ENCODE measurements at places on chromosomes 5 and 9.

GRCh38 chr5:108418197-108418596 lies 36.3 kb upstream of the FBXL17 start:
- DNase-seq = no peak

DNA sequence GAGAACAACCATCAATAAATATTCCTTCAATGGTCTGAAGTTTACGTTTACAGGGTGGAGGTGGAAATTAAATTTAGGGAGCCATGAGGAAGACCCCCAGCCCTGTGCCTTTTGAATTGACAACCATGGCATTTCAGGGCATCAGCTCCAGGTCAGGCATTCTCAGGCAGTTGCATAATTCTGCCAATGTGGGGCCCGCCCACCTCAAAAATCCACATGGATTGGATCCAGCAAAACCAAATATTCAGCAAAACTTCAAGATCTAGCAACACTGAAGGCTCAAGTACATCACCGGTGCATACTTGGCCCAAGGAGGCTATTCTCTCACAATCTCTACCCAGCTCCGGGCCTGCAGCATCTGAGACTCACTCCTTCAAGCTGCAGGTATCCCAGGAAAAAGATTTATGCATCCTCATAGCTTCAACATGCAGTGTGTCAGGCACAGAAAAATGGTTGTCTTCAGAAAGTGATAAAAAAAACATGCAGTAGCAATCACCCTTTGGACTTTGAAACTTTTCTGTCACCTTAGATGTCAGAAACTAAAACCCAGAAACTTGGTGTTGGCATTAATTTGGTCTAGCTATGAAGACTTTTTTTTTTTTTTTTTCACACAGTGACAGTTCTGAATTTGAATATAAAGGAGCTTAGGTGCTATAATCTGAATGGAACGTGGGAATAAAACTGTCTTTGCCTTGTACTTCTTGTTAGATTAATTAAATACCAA lies 21.4 kb upstream of the ANXA2R start:
- no peak for DNase-seq

DNA sequence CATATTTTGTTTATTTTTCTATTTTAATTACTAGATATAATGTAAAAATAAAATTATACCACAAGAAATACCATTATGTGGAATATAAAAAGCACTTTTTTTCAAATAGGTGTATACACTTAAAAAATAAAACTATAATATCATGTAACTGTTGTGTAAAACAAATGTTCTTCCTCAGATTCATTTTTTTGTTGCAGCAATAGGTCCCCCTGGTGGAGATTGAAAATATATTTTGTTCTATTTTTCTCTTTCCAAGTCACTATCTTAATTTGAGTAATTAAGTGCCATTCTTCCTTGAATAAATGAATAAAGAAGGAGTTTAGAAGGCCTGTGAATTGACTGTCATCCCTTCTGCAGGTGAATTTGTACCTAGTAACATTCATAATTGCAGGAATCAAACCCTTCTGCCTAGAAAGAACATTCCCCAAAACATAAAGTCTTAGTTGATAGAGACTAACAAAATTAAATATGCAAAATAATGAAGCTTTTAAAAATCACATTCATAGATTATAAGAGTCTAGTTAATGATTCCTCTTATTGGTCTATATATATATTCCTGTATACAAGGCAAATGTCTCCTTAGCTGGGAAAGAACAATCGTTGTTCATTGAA lies 23.4 kb downstream of the CETN3 start:
- DNase-seq = no peak

DNA sequence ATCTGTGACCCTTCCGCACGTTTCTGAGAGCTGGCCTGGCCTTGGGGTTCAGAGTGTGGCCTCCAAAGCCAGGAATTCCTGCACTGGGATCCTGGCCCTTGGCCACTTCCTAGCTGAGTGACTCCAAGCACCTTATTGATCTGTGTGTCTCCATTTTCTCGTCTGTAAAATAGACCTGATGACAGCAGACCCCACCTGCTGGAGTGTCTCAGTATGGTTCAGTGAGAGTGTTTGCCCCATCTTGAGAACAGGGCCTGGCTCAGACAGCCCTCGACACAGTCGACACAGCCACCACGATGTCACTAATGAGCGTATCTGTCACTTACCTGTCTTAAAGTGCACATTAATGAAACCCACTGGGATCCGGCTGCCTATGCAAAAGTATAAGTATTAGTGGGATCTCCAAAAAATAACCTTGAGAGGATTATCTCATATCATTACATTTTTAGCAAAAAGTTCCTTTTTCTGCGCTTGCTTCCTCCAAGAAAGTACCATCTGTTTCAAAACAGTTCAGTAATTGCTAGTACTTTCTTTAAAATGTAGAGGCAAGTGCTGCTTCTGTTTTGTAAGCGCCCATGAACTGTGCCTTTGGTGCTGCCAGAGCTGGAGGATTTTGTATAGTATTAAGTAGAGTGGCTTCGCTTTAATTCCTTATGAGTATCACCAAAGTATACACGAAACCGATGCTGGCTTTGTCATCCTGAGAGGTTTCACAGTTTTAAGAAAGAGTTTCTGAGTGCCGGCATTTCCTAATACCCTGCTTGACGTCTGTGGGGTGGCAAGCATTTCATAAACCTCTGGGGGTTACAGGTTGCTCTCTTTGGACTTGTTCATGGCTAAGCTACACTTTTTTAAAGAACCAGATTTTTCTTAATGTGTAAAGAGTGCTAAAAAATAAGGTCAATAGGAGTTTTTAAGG lies 31.7 kb downstream of the UBE2QL1 start:
- no peak for DNase-seq

GRCh38 chr9:134377976-134378375 lies 51.7 kb downstream of the RXRA start:
- DNase-seq = no peak

DNA sequence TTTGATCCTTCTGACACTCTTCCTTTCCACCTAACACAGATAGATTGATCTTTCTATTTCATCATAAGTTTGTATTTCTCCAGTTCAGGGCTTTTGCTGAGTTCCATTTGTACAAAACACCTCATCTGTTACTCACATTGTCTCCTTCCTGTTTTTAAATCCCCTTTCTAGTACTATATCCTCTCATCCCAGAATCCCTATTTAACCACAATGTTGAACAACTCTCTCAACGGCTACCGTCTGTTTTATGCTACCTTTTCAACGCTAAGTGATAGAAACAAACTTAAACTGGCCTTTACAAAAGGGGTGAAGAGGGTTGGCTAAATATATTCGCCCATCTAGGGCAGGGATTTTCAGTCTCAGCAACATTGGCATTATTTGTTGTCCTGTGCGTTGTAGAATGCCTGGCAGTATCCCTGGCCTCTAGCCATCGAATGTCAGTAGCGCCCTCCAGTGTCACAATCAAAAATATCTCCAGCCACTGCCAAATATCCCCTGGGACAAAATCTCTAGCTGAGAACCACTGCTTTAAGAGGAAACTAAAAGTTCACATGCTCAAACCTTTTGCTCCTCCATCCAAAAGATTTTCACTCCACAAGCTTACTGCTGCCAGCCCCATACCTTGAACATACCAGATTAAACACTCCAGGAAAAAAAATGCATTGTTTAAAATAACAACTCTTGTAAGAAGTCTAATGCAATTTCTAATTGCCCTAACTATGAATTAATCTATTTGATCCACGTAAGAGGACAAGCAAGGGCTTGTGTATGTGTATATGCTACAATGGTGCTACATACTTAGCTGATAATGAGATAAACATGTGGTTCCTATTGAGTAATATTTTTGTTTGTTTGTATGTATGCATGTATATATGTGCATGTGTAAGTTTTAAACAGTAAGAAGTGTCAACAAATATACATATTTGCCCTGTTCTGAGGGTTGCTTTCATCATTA lies 344.0 kb downstream of the PTPRD start:
- no peak for DNase-seq

- DNase-seq = no peak
Observed at GRCh38 chr5:980966-981365, 27.6 kb upstream of the NKD2 start.

GRCh38 chr9:116904165-116904564 lies 217.1 kb downstream of the TRIM32 start:
- DNase-seq = no peak

GRCh38 chr9:77738932-77739331 lies 90.8 kb upstream of the GNA14 start:
- no peak for DNase-seq

GRCh38 chr9:37692622-37693221 lies 42.0 kb downstream of the FRMPD1 start:
- no peak for DNase-seq

GRCh38 chr5:130985776-130986175 lies 179.3 kb downstream of the HINT1 start:
- no peak for DNase-seq

- no peak for DNase-seq
Observed at GRCh38 chr5:143635146-143635752, 176.7 kb upstream of the HMHB1 start.

- no peak for DNase-seq
Observed at GRCh38 chr5:87686975-87687374, 274.2 kb upstream of the CCNH start.

DNA sequence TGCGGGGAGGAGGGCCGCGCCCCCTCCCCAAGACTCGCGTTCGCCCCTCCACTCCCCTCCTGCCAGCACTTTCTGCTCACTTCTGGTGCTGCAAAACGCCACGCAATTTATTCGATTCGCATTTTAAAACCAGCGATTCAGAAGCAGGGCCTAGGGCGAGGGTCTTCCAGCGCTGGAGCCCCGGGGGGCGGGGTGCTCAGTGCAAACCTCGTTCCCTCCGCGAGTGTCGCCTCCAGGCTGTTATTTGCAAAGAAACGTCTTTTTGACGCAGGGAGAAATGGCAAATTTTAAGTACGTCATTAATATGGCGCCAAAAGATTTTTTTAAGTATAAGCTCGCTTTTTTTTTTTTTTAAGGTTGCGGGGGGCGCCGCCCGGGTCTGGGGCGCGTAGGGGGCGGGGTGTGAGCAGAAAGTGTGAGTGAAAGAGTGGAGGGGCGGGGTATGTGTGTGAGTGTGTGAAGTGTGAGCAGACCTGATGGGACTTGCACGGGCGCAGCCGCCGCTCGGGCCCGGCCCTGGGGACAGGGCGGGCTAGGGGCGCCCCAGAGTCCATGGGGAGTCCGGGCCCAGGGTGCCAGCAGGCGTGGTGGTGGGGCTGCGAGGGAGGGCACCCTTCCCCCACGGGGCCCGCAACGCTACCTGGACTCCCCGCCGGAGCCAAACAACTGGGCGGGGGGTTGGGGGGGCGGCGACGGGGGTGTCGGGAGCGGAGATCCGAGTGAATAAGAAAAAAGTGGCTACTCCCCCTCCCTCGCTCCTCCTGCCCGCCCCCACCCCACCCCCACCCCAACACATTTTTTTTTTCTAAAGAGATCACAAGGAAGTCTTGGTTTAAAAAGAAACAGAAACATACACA lies at the start of gene JADE2:
Gene JADE2 (plus strand): TSS at position 845 of the 857 bp plus-strand sequence. CDS start 10,188 bp downstream, outside the sequence.
- peak; percentile 60 for DNase-seq

GRCh38 chr5:113212244-113212920 lies 222.4 kb downstream of the TSSK1B start:
- no peak for DNase-seq

- no peak for DNase-seq
Observed at GRCh38 chr5:173093606-173094005, 37.5 kb downstream of the CREBRF start.

DNA sequence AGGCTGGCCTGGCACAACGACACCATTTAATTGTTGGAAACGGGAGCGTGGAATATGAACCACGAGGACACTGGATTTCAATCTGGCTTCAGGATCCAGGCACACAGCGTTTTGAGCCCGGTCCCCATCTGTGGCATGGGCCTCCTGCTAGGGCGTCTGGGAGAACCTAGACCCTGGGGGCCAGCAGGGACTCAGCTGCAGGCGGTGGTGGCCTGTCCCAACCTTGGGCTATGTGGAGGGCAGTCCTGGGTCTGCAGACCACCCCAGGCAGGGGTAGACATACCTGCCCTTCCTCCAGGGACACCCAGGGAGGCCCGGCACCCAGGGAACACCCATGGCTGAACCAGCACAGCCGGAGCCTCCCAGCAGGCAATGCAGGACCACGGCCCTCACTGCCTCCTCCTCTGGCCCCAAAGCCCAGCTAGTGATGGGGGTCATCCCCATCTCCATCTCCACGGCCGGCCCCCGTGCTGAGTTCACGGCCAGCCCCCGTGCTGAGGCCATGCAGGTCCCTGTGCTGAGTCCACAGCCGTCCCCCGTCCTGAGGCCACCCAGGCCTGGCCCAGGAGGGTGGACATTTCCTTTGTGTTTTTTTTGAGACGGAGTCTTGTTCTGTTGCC lies 18.5 kb upstream of the UBAC1 start:
- DNase-seq = no peak

DNA sequence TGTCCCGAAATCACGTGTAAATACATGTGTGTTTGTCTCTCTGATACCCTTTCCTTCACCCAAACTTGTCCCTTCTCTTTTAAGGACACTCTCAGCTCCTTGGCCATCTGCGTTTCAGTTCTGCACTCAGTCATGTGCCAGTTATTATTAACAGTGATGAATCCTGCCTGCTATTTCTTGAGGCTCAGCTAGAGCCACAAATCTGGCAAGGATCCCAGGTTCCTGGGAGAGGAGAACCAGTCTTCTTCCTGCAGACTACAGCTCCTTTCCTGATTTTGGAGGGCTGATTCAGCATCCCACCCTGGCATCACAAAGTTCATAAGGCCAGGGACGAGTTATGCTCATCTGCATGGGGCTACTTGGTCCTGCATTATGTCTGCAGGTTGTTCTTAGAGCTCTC lies 5.6 kb downstream of the MAMDC2 start:
- DNase-seq = no peak

DNA sequence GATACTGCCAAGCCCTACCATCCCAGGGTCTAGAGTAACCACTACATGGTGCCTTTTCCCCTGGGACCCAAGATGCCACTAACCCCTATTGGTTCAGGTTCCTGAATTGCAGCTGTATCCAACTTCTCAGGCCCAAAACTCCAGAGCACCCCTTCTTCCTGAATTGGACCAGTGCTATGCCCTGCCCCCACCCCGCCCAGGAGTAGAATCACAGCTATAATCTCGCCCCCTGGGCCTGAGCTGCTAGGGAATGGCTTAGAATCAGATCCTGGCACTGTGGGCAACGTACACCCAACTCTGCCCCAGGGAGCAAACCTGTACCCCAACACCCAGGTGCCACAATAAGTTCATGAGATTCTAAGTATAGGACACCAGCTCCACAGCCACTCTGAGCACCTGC lies 206.3 kb downstream of the CACNA1B start:
- no peak for DNase-seq

GRCh38 chr5:87195616-87196015 lies 72.1 kb upstream of the RASA1 start:
- DNase-seq = no peak

DNA sequence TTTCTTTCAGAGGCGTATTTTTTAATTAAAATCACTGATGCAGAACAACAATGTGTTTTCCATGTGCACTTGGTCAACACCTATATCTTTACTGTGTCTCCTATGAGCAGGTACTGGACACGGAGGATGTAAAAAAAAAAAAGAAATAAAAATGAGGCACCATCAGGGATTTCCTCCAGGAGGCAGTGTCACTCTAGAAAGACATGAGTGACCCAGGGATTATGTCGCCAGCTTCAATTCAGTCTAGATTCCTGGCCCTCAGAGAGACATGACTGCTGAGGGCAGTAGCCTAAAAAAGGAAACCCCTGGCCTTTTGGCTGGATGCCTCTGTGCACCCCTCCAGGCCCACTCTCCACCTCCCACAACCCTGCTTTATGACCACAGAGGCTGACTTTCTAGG lies 18.3 kb upstream of the IL33 start:
- no peak for DNase-seq

GRCh38 chr5:3187771-3188425 lies 407.7 kb upstream of the IRX1 start:
- no peak for DNase-seq

- DNase-seq = no peak
Observed at GRCh38 chr5:56247592-56247991, 14.5 kb upstream of the ANKRD55 start.

GRCh38 chr9:34070606-34071324 lies 22.1 kb upstream of the UBAP2 start:
- no peak for DNase-seq
